ENCODE measurements at places on chromosomes 1 and 21.
A peak's percentile ranks its signal among the peaks of the same experiment; 100 is the strongest.

GRCh38 chr21:15333136-15333710, 268.4 kb upstream of the NRIP1 start:
- no peak for DNase-seq

DNA sequence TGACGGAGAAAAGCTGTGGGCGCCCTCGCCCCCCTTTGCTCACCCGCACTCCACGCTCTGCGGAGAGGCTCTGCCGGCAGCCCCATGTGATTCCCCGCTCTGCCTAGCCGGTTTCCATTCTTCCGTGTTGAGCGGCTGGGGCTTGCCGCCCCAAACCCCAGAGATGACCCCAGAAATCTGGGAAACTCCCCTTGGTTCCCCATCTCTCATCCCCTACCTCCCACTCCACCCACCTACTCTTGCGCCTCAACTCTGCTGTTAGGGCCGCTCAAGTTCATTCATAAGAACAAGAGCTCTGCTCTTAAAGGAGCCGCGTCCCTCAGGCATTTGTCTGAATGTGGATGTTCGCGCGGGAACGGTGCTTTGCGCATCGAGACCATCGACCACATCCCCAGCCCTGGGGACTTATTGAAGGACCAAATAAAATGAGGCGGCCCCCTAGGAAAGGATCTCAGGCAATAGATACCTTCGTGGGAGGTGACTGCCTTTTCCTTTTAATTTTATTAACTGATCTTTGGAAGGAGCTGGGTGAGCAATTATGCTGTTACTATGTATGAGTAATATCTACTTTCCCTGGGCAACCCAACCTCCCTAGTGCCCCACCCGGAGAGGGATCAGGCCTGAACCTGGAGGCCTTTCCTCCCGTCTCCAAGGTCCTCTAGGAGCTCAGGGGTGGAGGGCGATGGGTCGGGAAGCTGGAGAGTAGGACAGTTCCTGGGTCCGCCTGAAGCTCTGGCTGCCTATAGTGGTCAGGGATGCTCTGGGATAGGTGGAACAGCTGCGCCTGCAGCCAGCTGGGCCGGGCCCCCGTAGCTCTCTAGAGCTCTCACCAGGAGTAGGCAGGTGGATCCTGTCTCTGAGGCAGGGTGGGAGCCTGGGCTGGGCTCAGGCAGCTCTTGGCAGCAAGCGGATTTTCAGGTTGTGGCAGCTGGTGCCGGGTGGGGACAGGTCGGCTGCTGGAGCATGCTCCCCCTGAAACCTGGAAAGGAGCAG, 898 bp downstream of the MFSD2A start:
- peak; percentile 8 for DNase-seq

GRCh38 chr21:18318156-18318555, 73.5 kb downstream of the CHODL start:
- no peak for DNase-seq

GRCh38 chr1:150561254-150561973, 12.2 kb downstream of the ADAMTSL4 start:
- DNase-seq = no peak

- DNase-seq = no peak
Measured at GRCh38 chr1:186050360-186050759, 316.2 kb downstream of the HMCN1 start.

GRCh38 chr21:38246511-38246910, 10.3 kb upstream of the KCNJ15 start:
- DNase-seq = no peak

DNA sequence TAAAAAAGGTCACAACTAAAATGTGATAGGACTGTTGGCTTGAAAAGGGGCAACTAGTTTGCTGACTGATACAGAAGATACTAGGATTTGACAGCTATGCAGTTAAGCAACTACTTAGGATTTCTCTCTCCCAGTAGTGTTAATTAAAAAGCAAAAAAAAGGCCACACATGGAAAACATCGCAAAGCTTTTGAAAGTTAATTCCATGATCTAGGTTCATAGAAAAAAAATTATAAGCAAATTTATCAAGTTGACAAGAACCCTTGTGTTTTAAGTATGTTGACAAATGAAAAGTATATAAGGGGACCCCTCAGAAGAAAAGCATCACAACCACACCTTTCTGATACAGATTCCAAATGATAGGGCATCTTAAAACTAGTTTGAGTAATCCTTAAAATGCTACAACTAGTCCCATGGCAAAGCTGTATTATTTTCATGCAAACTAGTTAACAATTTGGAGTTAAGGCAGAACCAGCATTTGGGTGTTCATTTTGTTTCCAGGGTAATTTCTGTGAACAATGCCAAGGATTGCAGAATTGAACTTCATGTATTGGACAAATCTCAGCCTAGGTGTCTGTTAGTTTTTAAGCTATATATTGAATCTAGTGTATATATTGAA, 4.1 kb downstream of the PNRC2 start:
- DNase-seq = no peak

DNA sequence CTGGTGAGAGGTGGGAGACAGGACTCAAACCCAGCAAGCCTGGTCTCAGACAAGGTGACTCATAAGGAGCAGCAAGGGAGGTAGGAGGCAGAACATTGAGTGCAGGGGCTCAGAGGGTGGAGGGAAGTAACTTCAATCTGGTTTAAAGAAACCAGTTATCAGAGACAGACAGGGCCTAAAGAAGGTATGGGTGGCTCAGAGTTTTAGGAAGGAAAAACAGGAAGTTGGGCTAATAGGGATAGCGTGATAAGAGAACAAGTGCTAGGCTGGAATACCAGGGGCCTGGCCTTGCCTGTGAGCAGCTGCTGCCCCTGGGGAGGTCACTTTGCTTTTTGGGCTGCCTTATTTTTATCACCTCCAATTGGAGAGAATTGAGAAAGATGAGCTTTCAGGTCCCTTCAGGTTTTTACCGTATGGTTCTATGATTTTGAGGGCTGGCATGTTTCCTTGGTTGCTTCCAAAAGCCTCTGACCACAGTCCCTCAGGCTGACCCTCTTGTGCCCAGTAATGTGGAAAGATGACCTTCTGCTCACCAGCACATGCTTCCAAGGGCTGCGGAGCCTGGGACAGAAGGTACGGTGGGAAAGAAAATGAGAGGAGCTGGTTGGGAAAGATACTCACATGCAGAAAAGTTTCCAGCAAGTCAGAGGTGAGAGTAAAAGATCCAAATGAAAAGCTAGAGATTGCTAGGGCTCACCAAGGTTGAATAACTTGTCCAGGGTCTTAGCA, 77.0 kb downstream of the DDR2 start:
- DNase-seq = no peak

DNA sequence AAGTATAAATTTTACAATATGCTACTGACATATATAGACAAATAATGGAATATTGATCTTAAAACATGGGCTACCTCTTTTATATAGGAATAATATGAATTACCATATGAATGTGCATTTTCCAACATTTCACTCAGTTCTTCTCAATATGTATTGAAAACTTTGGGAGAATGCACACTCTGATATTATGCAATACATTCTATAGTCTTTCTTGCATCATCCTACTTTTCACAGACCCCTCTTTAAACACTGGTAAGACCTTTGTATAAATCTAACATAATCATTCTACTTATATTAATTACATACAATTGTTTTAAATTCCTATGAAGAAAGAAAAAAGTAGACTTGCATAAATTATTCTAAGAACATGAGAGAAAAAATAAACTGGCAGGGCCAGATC, 69.2 kb downstream of the NCAM2 start:
- no peak for DNase-seq

- peak; percentile 36 for DNase-seq
Measured at GRCh38 chr1:111615870-111616715, 3.5 kb upstream of the RAP1A start.

- no peak for DNase-seq
Measured at GRCh38 chr1:21916447-21917238, 20.5 kb downstream of the HSPG2 start.

GRCh38 chr1:20551945-20552727, at the start of gene FAM43B:
FAM43B (plus strand) TSS chr1:20552573; CDS start chr1:20552974, 401 bp downstream.
- DNase-seq = no peak

DNA sequence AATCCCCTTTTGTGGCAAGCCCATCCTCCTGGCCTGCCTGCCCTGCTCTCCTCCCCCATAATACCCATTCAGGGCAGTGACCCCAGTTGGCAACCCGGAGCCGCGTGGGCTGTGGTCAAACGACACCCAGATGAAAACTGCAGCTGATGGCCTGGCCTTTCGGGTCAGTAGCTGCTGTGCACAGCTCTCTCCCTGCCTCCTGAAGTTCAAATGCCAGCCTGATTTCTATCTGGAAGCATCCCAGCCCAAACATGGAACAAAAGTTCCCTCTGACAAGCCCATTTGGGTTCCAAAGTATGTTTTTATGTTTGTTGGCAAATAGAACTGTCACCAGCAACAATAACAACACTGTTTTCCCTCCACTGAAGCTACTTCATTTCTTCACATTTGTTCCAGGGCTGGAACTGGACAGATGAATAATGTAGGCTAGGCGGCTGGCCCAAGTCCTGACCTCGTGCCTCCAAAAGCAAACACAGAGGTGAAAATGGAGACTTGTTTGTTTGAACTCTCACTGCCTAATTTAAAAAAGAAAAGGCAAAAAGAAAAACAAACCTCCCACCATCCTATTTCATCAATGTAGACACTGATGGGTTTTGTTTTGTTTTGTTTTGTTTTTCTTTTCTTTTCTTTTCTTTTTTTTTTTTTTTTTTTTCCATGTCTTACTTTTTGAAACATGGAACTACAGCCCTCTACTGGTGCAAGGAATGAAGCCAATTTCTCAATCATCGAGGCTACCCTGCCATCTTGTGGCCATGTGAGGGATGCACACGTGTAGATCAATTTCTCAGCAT, 179.0 kb downstream of the ADSS2 start:
- DNase-seq = peak; percentile 53

DNA sequence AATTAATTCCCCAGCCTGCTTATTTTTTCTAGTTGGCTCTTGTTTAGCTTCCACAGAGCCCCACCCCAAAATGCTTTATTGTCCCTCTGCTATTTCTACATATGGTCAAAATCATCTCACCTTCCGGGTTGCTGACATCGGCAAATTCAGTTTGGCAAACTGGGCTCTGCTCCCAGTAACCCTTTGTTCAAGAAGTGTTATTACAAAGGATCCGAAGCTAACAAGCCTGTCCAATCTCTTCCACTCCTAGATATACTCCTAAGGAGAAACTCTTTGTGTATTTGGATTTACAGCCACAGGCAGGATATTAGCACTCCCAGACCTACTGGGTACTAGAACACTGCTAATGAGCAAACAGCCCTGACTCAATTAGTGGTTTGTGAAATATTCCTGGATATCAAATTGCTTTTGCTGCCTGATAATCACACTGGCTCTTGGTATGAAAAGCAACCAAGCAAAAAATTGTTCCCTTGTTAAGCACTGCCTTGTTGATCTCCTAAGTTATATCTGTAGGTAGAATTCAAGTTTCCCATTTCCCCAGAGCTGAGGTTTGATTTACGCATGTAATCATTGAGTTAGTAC, 4.0 kb downstream of the JUN start:
- DNase-seq = no peak

DNA sequence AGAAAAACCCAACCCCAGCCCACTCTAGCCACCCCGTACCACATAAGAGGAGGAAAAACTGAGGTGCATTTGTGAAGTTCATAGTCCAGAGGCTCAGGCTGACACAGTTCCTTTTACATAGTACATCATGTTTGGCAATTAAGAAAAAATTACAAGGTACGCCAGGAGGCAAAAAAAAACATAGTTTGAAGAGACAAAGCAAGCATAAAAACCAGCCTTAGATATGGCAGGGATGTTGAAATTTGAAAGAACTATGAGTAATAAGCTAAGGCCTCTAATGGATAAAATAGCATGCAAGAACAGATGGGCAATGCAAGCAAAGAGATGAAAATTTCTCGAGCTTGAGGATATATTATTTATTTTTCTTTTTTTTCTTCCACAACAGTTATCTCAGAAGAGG, 31.9 kb downstream of the MIXL1 start:
- no peak for DNase-seq

DNA sequence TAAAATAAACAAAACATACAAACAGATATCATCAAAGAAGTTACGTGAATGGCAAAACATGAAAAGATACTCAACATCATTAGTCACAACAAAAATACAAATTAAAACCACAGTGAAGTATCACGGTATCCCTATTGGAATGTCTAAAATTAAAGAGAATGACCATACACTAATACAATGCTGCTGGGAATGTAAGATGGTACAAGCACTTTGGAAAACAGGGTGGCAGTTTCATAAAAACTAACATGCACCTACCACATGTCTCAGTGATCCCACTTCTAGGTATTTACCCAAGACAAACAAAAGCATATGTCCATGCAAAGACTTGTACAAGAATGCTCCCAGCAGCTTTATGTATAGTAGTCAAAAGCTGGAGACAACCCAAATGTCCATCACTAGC, 69.1 kb downstream of the HSF2BP start:
- DNase-seq = no peak

Measured in stimulated activated CD8-positive, alpha-beta memory T cell treated with anti-CD3 and anti-CD28 coated beads, Interleukin-12 subunit alpha, Interleukin-12 subunit beta, amount 100 ng/mL, for 1 hour (primary cell).